Stimulated activated CD4-positive, alpha-beta T cell treated with anti-CD3 and anti-CD28 coated beads, Interleukin-15, amount 100 ng/mL, for 48 hours (primary cell): ENCODE measurements at places on chromosomes 16 and 17.

DNA sequence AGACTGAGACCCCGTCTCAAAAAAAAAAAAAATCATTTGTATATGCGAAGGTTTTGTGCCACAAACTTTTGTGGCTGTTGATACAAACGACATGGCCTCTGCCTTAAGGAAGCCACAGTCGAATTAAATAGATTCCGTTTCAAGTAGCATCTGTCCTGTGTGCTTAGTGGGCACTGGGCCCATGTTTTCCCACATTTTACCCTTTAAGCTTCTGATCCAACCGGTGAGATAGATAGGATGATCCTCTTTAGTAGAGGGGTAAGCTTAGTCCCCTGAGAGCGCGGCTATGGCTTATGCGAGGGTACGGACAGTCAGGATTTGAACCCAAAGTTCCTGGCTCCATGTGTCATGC, 776 bp upstream of the TMEM219 start:
- DNase-seq, result no peak

DNA sequence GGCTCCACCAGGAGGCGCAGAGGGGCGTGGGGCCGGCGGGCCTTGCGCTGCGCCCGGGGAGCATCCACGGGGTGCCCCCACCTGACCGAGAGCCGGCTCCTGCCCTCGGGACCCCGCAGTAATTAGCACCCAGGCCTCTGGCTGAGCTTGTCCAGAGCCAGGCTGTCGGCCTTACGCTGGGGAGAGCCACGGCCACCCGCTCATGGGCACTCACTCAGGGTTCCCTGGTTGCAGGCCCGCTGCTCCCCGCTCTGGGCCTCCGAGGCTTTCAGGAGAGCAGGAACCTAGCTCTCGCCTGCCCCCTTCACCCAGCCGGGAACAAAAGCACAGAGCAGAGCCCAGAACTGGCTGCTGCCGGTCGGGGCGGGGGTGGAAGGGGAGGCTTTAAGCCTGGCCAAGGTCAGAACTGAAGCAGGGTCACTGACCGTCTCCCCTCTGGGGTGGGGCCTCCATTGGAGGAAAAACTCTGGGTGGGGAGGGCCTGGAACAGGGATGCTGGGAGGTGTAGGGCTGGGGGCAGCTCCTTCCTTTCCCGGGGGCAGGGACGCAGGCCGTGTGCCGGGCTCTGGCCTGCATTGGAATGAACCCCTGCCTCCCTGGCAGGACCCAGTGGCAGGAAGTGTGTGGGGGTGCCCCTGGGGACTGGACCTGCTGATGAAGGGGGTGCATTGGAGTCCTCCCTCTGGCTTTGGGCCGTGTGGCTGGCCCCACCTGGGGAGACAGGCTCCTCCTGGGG, 12.3 kb downstream of the GLIS2 start:
- DNase-seq, result peak; percentile 46

DNA sequence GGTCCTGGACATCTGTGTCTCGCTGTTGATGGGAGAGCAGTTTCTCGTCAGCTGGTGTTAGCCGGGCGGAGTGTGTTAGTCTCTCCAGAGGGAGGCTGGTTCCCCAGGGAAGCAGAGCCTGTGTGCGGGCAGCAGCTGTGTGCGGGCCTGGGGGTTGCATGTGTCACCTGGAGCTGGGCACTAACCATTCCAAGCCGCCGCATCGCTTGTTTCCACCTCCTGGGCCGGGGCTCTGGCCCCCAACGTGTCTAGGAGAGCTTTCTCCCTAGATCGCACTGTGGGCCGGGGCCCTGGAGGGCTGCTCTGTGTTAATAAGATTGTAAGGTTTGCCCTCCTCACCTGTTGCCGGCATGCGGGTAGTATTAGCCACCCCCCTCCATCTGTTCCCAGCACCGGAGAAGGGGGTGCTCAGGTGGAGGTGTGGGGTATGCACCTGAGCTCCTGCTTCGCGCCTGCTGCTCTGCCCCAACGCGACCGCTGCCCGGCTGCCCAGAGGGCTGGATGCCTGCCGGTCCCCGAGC, 17.9 kb downstream of the GAA start:
- no peak for DNase-seq

DNA sequence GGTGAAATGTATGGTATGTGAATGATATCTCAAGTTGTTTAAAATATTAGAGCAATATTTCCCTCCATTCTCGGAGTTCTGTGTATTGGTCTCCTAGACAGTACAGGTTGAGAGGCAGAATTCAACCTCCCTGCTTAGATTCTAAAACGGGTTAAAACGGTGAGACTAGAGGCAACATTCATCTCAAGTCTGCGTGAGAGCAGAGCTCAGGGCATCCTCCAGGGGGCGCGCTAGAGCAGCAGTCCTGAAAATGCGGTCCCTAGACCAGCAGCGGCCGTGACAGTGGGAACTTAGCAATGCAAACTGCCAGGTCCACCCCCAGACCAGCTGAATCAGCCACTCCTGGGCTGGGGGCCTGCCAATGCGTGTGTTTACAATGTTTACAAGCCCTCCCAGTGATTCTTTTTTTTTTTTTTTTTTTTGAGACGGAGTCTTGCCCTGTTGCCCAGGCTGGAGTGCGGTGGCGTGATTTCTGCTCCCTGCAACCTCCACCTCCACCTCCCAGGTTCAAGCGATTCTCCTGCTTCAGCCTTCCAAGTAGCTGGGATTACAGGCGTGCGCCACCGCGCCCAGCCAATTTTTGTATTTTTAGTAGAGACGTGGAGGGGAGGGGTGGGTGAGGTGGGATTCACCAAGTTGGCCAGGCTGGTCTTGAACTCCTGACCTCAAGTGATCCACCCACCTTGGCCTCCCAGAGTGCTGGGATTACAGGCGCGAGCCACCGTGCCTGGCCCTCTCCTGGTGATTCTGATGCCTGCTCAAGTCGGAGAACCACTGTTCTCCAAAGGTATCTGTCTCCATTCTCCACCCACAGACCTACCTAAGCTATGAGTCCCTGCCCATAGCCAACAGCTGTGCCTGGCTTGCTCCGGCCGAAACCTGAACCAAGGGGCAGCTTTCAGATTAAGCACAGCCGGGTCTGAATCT, 24.2 kb downstream of the KLHL36 start:
- DNase-seq, result peak; percentile 69
